Suprapubic skin (tissue), 4 donors: ENCODE measurements at places on chromosomes 5 and 9. TPM values are rescaled to one million over a fixed set of nuclear protein-coding genes. Genes with fewer than 3 reads are reported as not detected.

Gene EFNA5
- 47.0 TPM for total RNA-seq

- no peak for DNase-seq
These were observed 2.5 kb downstream of the IL33 start for GRCh38 chr9:6218099-6218502.

DNA sequence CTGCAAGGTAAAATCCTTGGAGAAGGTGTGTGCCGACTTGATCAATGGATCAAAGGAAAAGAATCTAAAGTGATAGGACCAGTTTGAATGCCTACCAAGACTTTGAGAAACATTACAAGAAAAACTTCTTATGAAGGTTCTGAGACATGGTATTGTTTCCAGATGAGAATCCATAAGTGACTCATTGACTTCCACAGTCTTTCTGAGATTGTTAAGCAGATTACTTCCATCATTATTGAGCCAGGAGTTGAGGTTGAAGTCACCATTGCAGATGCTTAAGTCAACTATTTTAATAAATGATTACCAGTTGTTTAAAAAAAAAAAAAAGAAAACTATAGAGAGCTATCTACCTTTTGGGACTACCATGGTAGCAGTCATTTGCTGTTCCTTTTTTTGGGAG is 7.0 kb downstream of the LNPEP start:
- no peak for DNase-seq

Gene LEAP2
- 9.1 TPM for total RNA-seq

DNA sequence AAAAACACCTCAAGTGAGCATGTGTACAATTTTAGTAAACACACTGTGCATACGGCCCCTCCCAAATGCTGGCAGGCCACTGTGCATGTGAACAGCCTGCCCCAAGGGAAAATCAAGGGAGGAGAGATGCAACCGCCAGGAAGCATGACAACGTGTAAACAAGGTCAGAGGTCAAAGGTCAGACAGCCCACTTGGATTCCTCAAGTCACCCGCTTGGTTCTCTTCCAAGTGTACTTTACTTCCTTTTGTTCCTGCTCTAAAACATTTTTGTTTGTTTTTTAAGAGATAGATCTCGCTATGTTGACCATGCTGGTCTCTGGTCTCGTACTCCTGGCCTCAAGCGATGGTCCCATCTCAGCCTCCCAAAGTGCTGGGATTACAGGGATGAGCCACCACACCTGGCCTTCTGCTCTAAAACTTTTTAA is 126.7 kb upstream of the SHB start:
- DNase-seq: no peak

- DNase-seq: no peak
These were observed 143.5 kb upstream of the DAPK1 start for GRCh38 chr9:87354147-87354546.

DNA sequence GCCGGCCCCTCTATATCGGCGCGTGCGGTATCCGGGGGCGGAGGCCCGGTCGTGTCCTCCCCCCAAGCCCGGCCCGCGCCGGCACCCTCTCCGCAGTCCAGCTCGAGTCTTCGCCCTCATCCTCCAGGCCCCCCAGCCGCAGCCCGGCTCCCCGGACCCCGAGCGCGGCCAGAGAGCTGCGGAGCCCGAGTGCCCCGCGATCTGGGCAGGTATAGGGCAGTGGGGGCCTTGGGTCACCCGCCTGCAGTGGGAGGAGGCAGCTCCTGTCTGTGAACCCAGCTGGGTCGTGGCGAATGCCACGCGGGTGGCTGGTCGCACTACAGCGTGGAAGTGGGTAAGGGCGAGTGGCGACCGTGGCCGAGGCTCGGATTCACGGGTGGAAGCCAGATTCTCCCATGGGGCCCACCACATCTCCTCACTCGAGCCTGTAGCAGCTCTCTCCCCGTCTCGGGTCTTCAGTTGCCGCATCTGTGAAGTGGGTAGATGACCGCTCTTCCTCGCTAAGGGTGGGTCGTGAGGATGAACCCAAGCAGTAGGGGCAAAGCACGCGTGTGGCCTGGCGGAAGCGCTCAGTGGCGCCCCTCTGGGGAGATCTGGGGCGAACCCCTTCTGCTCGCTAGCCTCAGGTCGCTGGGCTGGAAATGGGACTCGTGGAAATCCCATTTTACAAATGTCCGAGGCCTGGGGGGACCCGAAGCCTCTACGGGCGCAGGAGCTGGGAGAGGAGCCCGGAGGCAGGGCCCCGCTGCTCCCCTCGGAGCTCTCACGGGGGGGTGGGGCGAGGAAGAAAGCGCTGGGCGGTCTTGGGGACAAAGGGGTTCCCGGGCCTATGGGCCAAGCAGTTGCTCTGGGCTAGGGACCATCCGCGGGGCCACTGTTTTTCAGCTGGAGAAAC is 1.9 kb downstream of the NR5A1 start:
- DNase-seq: no peak

GRCh38 chr5:37557734-37558293 is 178.7 kb downstream of the WDR70 start:
- no peak for DNase-seq

DNA sequence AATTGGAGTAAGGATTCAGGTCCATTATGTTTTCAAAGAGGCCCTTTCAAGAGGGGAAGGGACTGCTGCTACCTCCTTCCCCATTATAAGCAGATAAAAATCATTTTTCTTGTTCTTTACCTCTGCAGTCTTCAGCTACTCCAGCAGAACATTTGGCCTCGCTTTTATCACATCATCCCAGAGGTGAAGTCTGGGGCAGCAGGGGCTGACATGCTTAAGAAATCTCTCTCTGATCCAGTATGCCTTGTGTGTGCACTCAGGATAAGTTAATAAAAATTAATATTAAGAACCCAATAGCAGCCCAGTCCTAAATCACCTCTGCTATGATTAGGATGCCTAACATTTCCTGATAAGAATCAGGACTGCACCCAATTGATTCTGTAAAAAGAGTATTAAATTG is 306.9 kb upstream of the NREP start:
- DNase-seq: no peak

Gene SLC6A7
- not detected for total RNA-seq
